ENCODE measurements at places on chromosomes 1 and 21.

DNA sequence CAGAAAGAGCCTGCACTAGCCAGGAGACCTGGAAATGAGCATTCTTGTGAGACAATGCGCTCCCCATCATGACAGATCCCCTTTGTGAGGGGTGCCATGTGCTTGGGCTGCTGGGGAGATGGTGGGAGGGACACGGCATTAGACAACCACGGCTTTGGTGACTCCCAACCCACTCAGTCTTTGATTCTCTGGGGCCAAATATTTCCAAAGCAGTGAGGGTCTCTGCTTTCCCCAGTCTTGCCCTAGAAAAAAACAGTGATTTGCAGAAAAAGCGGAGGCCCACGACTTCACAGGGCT, 10.2 kb downstream of the SLC45A3 start:
- no peak for DNase-seq

GRCh38 chr1:211613108-211613947, 34.4 kb upstream of the SLC30A1 start:
- DNase-seq = no peak

DNA sequence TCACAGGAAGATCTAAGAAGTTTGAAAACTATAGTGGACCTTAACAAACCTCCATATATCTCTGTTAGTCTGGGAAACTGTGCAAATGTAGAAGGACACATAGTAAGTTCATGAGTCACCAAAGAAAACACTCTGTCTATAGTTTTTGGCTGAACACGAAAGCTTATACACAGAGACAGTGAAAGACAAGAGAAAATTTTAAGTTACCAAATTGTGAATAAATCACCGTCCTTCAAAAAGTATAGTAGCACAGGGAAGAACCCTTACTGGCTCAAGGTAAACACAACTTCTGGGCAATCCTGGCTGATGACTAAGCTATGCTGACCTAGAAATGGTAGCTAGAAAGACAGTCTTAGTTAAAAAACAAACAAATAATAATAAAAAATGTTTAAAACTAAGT, 1057.9 kb downstream of the AMY1C start:
- DNase-seq = no peak

DNA sequence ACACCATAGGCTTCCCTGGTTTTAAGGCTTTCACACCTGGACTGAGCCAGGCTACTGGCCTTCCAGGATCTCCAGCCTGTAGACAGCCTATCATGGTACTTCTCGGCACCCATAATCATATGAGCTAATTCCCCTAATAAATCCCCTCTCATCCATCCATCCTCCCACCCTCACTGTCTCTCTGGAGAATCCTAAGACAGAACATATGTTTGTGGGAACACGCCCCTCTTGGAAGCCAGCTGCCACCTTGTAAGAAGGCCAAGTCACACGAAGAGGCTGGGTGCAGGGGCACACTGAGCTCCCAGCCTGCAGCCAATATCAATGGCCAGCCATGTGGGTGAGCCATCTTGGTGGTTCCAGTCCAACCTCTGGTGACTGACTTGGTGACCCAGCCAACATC, 7.4 kb downstream of the CLCC1 start:
- DNase-seq = no peak

- no peak for DNase-seq
Measured at GRCh38 chr1:226884116-226884625, 13.8 kb downstream of the PSEN2 start.

DNA sequence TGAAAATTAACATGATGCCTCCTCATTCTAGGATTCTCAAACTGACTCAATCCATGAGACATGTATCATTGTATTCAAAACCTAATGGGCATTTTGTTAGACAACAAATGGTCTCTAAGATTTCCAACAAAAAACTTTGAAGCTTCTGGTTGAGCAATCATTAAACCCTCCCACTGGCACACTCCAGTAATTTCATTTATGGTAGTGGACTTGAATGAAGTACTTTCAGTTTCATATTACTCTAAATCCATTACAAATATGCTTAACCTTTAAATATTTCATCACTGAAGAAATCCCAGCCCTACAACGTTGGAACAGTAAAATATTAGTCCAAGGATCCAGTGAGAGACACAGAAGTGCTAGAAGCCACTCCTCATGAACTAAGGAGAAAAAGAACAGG, 43.5 kb downstream of the GBP6 start:
- DNase-seq = no peak

DNA sequence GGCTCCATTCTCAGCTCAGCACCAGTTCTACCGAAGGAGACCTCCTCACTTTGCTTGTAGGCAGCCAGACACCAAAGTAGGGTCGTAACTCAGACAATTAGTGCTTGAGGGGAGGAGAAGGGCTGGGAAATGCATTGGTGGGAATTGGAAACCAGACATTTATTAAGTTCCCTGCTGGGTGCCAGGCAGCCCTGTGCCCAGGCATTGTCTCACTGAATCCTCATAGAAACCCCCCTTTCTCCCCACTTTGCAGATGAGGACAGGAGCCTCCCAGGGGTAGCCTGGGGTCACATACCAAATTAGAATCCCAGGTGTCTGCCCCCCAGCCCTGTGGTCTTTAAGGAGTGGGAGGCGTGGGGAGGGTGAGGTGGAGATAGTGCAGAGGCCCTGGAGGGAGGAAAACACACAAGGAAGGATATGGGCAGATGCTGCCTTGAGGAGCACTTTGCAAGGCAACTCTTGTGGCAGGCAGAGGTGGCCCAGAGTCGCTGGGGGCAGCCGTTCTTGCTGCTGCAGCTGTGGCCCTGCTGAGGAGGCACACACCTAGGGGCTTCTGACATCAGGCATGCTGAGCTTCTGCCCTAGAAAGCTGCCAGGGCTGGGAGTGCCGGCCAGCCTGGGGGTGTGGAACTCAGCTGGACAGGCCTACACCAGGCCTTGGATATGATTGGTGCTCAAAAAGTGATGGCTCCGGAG, 29.4 kb downstream of the CDK18 start:
- no peak for DNase-seq

DNA sequence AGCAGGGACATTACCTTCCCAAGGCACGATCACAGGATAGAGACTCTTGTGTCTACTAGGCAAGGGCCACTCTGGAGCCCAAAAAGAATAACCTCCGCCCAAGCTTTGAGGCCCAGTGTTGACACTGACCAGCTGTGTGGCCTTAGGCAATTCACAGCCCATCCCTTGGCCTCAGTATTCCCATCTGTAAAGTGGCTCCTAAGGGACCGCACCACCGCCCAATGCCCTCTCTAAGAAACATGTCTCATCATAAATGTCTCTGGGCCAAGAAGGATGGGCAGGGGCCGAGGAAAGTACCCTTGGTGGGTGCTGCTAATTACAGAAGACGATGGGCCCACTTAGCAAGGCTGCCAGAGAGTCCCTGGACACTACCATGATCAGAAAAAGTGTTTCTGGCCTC, 628 bp downstream of the ARHGEF19 start:
- no peak for DNase-seq

- DNase-seq = no peak
Measured at GRCh38 chr1:204660509-204660908, 25.0 kb downstream of the LRRN2 start.

DNA sequence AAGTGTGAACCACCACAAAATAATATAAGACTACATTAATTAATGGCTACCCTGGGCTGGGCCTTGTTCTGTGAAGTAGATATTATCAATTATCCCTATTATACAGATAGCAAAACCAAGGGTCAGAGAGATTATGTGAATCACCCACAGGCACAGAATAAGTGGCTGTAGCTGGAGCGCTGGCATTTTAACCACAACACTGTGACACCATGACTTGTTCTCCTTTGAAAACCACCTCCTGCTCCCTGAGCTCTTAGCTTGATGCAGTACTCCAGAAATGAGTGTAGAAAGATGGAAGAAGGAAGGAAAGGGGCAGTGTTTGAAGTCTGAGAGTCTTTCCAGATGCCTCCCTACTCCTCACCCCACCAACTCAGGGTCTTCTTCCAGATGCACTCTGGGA, 29.5 kb upstream of the JUN start:
- no peak for DNase-seq

- no peak for DNase-seq
Measured at GRCh38 chr1:210252621-210253051, 20.0 kb downstream of the SERTAD4 start.

DNA sequence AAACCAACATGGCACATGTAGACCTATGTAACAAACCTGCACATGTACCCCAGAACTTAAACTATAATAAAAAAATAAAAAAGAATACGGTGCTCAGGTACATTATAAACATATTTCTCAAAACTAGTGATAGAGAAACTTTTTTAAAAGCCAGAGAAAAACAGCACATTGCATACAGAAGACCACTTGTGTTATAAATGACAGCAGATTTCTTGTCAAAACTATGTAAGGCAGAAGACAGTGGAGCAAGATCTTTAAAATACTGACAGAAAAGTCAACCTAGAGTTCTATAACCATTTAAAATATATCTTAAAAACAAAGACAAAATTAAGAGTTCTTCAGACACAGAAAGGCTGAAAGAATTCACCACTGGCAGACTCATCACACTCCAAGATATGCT, 144.7 kb downstream of the NEGR1 start:
- no peak for DNase-seq

GRCh38 chr1:9996624-9997582, at the start of gene RBP7:
RBP7 (plus strand) TSS chr1:9997228; CDS start chr1:9997259, 31 bp downstream.
- no peak for DNase-seq

DNA sequence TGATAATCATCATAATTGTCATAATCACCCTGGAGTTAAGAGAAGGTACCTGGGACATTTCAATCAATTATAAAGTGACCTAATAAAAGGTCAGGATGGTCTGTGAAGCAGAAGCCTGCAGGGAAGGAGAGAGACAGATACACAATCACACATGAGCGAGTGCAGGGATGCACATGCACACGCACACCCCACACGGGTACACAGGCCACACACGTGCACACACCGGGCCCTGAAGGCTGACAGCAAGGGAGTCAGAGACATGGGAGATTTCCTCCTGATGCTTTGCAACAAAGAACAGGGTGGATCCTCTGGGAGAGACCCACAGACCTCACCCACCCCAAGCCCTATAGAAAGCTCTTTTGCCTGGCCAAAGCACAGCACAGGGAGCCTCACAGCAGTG, 82.3 kb upstream of the ZC3H12A start:
- DNase-seq = no peak

DNA sequence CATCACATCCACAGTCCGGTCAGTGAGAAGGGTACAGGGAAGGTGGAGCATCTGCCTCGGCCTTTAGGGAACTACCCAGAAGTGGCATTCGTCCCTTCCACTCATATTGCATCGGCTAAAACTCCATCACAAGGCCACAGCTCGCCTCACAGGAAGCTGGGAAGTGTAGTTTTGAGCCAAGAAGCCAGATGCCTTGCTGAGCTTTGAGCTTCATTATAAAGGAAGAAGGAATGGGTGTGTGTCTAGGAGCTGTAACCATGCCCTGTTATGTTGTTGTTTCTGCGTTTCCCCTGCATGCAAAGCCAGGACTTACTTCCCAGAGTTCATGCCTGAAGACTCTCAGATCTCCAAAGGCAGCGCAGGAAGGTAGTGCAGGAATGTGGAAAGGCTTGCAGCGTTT, 61.1 kb downstream of the OPTC start:
- no peak for DNase-seq

DNA sequence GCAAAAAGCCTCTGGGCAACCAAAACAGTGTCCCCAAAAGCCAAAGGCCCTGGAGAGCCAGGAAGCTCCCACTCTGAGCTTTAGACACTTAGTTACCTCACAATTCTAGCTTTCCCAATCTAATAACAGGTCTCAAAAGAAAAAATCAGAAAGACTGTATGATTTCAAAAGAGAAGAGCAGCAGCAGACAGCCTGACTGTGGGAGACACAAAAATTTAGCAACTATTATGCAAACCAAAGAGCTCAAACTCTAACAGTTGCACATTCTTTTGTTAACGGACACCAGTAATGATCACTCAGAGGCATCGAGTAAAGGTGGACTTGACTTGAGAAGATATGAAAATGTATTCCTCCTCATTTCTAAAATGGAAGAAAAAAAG, 160.1 kb downstream of the SLC45A1 start:
- no peak for DNase-seq

DNA sequence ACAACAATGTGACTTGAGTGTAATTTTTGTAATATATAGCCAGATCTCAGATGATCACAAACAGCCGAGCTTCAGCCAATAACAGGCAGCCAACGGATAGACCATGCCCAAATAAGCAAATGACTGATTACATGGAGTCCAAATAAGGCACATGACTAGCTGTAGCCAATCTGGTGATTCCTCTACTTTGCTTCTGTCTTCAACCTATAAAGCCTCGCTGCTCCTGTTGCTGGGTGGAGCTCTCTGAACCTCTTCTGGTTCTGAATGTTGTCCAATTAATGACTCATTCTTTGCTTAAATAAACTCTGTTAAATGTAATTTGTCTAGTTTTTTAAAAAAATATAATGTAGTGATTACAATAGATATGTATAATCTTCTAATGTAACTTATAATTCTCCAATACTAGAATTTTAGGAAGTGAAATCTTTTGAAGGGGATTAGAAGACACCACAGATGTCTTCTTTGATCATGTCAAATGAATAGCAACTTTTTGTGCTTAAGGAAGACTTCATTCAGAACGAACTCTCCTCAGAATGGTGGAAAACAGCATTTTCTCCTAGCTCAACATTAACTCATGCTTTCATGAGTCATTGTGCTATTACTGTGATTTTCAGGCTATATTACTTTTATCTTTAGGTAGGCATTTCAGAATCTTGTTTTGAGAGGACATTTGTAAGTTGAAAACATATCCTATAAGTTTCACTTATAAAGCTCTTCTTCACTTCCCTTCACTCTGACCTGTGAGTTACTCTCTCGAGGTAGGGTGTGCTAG, 857.8 kb upstream of the B3GALT2 start:
- no peak for DNase-seq

DNA sequence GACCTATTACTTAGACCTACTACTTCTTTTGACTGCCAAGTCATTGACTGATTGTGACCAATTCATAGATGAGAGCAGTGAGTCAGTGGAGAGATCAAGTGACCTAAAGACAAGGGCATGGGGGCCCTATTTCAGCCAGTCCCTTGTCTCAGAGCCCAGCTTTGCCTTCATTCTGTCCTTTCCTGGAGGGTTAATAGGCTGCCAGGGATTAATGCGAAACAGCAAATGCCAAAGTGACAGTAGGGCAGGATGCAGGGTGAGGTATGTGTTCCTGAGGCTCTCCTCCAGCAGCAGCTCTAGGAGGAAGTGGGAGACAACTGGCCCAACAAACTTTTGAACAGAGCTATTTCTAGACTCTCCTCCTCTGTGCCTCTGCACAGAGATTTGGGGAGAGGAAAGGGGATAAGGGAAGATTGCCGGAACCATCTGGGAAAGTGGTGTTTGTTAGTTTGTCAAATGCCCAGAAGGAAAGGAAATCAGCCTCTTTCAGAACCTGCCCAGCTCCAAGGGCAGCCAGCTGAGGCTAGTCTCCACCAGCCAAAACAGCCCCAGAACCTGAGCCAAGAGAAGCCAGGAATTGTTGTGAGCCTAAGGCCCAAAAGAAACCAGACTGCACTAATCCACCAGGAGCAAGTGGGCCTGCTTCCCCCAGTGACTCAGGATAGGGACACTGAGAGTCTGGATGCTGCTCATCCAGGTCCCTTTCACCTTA, 4.9 kb upstream of the S100A3 start:
- DNase-seq = no peak

GRCh38 chr1:8625491-8625890, 191.9 kb downstream of the RERE start:
- DNase-seq = no peak
